ENCODE measurements at places on chromosomes 7 and 10.

DNA sequence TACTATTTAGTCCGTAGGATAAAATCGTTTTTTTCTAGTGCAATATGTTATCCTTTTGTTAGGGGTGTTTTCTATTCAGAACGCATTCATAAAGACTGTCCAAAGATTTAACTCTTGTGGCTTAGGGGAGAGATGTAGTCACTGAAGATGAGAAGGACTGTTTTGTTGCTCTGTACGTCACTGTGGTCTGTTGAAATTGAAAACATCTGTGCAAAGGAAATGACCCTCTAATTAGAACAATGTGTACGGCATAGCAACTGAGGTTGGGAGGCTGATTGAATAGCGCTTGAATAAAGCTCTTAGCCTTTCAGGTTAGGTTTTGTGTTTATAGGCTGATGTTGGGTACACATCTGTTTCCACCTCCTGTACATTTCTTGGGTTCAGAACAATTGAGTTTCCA, 453.4 kb upstream of the AKR1E2 start:
- DNase-seq: no peak

GRCh38 chr7:20312562-20312961, 18.1 kb upstream of the ITGB8 start:
- no peak for DNase-seq

GRCh38 chr7:34675749-34676374, 17.8 kb downstream of the NPSR1 start:
- DNase-seq: peak; percentile 11

- DNase-seq: no peak
These were observed 1.5 kb downstream of the EEPD1 start for GRCh38 chr7:36154255-36155212.

DNA sequence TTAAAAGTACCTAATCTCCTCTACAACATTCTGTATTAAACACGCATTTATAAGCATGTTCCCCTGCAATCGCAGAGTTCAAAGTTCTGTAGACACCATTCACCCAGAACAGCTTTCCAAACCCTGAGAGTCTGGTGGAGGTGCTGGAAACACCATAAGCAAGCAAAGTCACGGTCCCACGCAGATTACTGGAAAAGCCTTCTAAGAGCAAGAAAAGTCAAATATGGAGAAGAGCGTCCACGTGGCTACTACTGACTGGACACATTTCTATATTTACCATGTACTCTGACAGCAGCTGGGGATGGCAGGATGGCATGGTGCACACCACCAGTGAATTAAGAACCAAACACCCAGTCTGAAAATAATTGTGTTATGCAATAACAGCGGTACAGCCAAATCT, 97.7 kb downstream of the PARD3 start:
- no peak for DNase-seq

DNA sequence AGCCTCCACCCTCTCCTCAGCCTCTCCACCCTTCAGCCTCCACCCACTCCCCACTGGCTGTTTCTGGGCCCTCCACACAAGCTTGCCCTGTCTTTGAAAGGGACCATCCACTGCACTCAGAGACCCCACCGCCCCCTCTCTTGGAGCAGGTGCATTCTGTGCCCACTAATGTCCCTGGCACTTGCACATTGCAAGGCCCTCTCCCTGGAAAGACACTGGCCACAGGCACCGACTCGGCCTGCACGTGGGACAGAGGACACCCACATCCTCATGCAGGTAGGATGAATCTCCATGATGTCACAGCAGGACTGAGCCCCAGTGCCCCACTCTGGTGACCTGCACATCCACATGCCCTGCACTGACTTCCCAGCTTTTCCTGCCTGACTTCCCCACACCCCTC, 36.8 kb upstream of the EBF3 start:
- no peak for DNase-seq

DNA sequence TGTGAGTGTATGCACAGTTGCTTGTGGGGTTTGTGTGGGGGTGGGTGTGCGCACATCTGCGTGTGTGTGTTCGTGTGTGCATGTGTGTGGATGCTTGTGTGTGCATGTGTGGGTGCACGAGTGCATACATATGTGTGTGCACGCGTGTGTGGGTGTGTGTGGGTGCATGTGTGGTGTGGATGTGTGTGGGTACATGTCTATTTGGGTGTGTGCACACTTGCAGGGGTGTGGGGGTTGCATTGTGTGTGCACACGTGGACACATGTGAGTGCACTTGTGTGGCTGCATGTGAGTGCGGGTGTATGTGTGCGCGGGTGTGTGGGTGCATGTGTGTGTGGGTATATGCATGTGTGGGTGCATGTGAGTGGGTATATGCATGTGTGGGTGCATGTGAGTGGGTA, 73.7 kb downstream of the NKX6-2 start:
- DNase-seq: no peak

GRCh38 chr7:27840313-27840712, 100.4 kb downstream of the TAX1BP1 start:
- peak; percentile 26 for DNase-seq

DNA sequence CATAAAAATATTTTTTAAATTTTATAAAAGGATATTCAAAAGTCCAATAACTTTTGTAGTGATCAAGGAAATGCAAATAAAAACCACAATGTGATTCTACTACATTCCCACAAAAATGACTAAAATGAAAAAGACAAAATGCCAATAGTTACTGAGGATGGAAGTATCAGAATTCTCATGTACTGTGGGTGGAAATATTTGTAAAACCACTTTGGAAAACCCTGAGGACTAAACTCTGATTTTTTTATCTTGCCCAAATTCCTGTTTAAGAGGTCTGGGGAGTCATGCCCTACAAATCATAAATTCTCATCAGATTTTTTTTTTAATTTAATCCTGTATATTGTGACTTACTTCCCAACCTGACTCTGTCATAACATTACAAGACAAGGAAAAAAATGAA, 9.8 kb upstream of the SEMA3D start:
- no peak for DNase-seq

GRCh38 chr10:29960261-29960660, 99.1 kb downstream of the JCAD start:
- no peak for DNase-seq

DNA sequence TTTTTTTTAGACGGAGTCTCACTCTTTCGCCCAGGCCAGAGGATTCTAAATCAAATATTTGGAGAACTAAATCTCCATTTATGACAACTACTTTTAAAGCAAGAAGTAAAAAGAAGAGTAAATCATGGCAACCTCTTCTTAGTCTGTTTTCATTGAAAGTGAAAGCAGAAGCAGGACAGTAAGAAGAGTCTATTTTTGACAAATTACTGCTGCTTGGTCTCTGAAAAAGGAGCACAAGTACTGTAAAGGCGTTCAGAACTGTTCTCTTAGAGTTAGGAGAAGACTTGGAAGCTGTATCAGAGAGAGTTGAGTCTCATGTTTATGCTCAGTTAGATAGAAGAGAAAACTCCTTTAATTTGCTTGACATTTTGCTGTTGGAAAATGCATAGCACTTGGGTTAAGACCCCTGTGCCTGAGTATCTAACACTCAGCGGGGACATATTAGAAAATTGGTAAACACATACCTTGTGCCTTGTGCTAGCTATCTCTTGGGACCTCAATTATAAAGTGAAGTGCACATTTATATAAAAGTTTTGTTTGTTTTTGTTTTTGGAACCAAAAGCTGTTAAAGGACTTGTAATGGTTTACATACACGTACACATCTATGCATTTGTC, 433.0 kb downstream of the ANKRD7 start:
- no peak for DNase-seq

DNA sequence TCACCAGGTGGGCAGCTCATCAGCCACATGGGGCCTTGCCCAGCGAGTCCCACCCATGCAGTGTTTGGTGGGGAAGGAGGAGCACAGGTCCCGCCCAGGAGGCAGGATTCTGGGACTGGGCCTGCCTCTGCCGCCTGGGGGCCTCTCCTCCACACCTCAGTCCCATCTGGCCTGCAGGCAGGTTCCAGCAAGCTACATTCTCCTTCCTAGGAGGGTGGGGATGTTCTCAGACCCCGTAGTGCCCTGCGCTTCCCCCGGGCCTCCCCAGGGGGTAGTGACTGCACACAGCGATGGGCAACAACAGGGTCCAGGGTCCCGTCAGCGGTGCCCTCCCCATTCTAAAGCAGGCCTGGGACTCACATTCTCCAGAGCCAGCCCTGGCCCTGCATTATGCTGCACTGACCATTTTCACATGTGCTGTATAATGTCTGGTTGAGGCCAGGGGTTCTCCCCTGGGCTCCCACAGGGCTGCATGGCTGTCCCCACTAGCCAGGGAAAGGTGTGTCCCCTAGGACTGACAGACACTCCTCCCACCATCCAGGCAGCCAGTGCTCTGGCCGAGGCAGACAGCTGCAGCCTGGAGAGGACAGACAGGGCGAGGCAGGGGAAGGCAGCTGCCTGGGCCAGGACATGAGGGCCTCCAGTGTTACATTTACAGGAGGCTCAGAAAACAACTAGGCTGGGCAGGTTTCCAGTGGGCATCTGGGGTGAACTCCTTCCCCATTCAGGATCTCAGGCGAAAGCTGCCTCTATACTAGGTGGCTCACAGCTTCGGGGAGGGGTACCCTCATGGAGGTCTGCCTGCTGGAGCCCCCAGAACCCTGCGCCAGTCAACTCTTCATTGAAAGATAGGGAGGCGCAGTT, 9.3 kb downstream of the RASGEF1A start:
- no peak for DNase-seq

GRCh38 chr7:118184565-118184940, 589 bp downstream of the LSM8 start:
- peak; percentile 3 for DNase-seq

GRCh38 chr7:121397822-121398221, 1.7 kb upstream of the FAM3C start:
- no peak for DNase-seq

GRCh38 chr7:112580717-112581435, 100.1 kb downstream of the LSMEM1 start:
- DNase-seq: no peak

DNA sequence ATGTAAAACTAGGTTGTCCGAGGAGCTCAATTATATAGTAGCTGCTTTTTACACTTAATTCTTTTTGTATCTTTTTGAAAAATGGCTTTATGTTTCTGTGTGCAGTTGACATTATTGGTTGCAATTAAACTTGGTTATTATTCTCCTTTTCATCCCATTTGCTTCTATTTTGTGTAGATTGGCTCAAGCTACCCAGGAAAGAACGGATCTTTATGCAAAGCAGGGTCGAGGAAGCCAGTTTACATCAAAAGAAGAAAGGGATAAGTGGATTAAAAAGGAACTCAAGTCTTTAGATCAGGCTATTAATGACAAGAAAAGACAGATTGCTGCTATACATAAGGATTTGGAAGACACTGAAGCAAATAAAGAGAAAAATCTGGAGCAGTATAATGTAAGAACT, 16.5 kb downstream of the SMC3 start:
- DNase-seq: no peak

DNA sequence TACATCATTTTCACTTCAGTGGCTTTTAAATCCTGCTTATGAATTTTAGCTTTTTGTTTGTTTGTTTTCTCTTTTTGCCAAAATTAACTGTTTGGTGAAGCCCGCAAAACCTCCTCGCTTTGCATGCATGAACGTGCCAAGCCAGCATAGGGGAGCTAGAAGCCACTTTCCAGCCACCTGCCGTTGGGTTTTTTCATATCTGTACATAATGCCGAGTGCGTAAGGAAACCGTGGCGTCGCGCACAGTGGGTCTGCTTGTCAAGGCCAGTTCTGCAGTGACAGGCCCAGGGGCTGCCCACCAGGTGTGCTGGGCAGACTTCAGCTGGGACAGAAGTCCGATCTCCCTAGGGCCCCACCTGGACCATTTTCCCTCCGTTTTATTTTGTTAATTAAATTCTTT, 41.1 kb downstream of the WIPI2 start:
- DNase-seq: no peak

- no peak for DNase-seq
These were observed 6.0 kb downstream of the LRRC17 start for GRCh38 chr7:102918845-102919244.

- DNase-seq: no peak
These were observed 21.1 kb downstream of the C7orf33 start for GRCh38 chr7:148611692-148612091.

GRCh38 chr10:112526139-112526538, 79.1 kb downstream of the VTI1A start:
- peak; percentile 6 for DNase-seq

GRCh38 chr10:49632406-49633317, 18.8 kb downstream of the CHAT start:
- no peak for DNase-seq

- DNase-seq: peak; percentile 12
These were observed 10.6 kb upstream of the GRB10 start for GRCh38 chr7:50793120-50793946.

DNA sequence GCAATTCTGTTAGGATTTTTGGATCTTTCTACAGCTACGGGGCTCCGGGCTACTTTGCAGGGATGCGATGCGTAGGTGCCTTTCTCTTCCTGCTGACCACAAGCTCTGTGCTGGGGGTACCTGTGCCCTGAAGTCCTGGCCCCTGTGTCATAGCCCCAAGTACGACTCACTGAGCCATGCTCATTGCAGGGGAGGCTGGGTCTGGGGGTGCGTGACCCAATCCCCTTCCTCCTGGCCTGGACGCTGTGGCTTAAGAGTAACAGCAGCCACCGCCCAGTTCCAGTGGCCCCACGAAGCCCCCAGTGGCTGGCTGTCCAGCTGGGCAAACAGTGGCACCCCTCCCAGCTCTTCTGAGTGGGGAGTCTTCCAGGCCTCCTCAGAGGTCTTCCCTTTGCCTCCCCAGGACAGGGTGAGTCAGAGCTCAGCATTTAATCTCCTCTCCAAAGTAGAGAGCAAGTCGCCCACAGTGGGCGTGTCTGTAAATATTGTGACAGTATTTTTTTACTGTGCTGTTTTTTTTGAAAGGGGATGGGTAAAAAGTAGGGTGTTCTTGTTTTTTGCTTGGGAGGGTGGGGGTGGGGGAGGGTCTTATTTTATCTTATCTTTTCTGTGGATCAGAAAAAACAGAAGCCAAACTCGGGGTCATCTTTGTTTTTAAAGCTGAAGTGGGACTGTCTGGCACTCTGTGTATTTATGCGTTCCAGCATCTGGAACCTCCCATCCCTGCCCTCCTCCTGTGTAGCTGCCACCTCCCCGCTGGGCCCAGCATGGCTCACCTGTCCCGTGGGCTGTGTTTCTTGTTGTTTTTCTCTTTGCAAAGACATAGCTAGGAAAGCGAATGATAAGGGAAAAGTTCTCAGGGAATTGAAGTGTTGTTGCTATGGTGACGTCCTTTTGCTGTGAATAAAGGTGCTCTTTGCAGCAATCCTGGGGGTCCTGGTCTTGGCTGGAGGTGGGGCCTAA, 8.2 kb downstream of the LFNG start:
- DNase-seq: peak; percentile 73

DNA sequence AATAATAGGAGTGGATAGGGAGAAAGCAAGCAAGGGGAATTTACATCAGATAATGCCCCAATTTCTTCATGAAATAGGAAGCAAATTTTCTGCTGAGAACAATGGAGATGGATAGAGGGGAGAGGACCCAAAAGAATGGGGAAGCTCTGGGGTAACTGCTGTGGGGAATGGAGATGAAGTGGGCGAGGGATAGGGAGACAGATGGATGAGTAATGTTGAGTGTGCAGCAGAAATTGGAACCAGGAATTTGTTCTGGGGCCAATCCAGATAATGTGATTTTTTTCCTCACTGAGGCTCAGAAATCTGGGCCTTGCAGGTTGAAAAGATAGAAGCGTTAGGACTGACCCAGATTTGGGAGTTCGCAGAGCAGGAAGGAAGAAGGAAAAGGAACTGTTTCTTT, 24.5 kb upstream of the MRC1 start:
- no peak for DNase-seq

GRCh38 chr7:142303650-142304049, 45.8 kb upstream of the PRSS58 start:
- DNase-seq: peak; percentile 54
